PC-9 (cell line): ENCODE measurements at places on chromosomes 7 and 10. TPM values are rescaled to one million over a fixed set of nuclear protein-coding genes. Genes with fewer than 3 reads are reported as not detected.

DNA sequence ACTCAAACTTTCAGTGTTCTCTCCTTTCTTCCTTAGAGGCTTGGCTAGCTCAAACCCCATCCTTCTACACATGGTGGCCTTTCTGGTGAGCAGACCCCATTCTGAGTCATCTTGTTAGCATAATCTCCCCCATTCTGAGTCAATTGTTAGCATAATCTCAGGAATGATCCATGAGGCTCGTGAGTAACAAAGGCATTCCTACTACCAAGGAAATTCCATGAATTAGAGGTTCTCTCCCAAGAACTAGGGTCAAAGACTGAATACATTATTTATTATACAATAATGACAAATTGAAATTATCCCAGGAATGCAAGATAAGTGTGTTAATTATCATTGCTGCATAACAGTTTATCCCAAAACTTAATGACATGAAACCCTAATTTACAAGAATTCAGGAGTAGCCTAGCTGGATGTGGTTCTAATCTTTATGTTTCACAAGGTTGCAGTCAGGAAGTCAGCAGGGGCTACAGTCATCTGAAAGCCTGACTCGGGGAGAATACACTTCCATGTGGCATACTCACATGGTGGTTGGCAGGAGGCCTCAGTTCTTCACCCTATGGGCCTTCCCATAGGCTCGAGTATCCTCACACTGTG is 100.2 kb downstream of the MMRN2 start:
- DNase-seq: no peak

Gene RPEL1
- total RNA-seq: not detected in 2 replicates

DNA sequence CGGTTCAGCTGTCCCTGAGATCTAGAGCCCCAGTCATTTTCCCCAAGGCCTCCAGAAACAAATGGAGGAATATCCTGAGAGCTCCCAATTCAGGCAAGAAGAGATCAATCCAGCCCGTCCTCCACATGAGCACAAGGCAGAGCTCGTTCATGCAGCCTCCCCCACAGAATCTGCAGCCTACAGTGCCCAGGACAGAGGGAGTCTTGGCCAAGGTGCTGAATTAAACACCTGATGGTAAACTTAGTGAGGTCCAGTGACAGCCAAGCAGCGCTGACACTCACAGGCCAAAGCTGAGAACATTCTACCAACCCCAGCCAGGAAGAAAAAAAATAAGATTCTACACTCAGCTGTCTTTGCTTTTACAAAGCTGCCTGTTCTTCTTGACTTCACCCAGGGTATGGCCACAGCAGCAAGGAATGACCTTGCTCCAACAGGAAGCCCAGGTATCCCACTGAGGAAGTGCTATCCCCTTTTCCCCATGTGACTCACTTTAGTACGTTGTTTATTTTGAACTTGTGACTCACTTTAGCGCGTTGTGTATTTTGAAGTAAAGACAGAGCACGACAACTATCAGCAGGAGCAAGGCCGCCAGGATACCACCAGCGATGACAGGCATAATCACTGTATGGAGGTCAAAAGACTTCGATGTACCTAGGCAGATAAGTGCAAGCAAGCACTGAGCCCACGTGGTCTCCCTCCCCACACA is 4.4 kb upstream of the CUZD1 start:
- no peak for DNase-seq

DNA sequence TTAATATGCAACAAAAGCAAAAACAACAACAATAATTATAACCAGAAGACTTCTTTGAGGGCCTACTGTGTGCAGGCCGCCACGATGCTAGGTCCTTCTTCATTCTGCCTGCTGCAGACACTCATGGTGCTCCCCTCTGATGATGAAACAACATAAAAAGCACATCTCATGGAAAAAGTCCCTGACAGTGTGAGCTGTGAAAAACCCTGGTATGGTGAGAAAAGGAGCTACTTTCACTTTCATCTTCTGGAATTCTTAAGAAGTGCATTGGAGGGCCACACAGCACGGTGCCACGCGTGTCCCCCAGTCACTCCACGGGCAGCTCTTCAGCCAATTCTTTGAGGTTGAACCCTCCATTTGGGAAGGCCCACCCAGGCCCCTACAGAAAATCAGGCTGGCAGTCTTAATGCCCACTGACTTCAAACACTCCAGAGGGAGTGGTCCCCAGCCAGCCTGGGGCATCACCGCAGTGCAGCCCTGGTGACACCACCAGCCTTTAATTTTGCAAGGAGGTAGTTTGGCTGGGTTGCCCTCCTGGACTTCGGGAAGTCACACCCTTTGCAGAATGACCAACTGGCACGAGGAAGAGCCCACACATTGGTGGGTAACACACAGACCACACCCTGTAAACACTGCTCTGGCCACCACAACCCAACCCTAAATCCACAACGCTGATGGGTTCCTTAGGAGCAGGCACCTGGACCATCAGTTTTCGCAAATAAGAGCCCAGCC is 7.7 kb downstream of the KCNMA1 start:
- DNase-seq: no peak

Gene C10orf71
- not detected in 2 replicates for total RNA-seq

DNA sequence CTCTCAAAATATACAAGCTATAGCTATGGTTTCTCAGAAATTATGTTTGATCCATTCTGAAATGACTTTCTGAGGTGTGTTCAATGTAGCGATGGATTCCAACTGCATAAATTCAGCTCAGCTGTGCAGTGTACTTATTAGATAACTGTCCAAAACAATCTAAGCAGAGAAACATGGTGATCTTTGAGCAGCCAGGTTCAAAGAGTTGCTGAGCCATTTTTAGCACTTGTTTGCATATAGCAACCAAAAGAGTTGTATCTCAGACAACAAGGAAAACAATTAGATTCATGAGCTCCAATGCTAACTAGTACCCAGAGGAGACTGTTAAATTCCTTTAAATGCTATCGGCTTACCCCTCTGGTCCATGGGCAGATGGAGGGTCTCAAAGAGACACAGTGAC is 15.9 kb upstream of the KCNIP2 start:
- no peak for DNase-seq

Gene SFMBT2
- 0.07 TPM in 1 of 2 replicates, not detected in the other for total RNA-seq

Gene PRR15
- total RNA-seq: 64.9 and 71.6 TPM in 2 replicates

Gene GNAT3
- total RNA-seq: not detected in 2 replicates

DNA sequence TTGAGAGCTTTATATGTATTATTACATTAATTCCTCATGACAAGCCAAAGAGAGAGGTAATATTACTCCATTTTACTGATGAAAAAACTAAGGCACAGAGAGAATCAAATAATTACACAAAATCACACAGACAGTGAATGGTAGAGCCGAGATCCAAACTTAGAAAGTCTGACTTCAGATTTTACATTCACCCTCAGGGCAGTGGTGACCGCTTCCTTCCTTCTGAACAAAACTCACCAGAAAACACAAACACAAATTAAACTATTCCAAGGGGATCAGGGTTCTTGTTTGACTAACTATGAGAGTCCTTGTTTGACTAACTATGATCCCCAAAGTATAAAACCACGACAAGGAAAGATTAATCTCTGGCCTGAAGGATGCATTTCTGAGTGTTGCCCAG is 67.9 kb upstream of the PTN start:
- no peak for DNase-seq

DNA sequence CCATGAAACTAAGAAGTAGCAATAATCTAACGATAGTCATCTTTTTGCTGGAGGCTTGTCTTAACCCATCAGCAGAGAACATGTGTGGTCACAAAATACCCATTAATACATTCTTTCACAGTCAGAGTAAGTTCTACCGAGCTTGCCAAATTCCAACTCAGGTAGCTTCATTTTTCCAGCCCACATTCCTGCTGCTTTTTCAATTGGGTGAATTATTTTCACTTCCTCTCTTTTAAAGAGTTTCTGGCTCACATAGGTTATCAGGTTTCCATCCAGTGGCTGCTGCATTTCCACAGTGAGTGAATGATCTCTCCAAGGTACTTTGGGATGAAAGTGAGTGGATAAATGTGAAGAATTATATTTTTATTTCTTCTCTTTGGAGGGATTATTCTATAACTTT is 233.1 kb downstream of the SEMA3E start:
- no peak for DNase-seq

DNA sequence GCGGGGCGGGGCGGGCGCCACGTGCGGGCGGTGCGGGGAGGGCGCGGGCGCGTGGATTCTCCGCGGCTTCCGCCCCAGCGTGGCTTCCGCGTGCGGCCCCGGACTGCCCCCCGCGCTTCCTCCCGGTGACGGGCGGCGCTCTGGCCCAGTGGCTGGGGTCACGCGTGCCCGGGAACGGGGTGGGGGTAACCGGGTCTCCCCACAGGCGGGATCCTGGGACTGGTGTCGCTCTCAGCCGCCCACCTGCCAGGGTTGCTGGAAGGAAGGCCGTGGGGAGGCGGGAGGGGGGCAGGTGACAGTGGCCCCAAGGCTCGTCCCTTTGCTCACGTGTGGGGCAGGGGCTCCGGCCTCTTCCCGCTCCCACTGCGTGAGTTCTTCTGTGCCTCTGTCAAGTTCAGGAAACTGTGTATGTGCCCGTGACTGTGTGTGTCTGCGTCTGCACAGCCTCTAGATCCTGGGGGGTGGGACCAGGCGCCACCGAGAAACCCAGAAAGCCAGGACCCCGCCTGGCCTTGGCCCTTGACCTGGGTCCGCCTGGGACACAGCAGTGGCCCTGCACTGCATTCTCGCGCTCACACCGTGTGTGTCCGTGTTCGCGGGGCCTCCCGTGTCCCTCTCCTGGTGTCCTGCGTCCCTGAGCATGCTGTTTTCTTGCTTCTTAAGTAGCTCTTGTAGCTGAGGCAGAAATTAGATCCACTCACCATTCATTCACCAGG is 919 bp downstream of the MAFK start:
- no peak for DNase-seq

GRCh38 chr7:21356616-21357015 is 71.3 kb upstream of the SP4 start:
- DNase-seq: no peak

Gene COA1
- 128 and 151 TPM in 2 replicates for total RNA-seq

Gene MINDY4
- total RNA-seq: 11.5 and 14.8 TPM in 2 replicates

DNA sequence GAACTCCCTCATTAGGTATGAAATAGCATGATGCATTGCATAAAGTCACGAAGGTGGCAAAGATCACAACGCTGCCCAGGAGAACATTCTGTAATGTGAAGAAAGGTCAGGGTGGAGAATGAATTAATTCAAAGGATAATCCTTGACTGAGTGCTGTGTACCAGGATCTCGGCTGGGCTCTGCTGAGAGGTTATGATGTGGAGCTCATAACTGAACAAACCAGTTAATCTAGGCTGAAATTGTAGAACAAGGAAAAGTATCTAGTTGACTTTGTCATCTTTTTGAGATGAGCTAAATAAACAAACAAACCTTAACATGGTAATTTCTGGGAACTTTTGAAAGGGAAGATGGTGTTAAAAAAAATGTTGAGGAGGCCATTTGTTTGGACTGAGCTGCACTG is 6.1 kb downstream of the MSMB start:
- peak; percentile 78 for DNase-seq

GRCh38 chr7:50208378-50208982 is 96.0 kb upstream of the IKZF1 start:
- no peak for DNase-seq

DNA sequence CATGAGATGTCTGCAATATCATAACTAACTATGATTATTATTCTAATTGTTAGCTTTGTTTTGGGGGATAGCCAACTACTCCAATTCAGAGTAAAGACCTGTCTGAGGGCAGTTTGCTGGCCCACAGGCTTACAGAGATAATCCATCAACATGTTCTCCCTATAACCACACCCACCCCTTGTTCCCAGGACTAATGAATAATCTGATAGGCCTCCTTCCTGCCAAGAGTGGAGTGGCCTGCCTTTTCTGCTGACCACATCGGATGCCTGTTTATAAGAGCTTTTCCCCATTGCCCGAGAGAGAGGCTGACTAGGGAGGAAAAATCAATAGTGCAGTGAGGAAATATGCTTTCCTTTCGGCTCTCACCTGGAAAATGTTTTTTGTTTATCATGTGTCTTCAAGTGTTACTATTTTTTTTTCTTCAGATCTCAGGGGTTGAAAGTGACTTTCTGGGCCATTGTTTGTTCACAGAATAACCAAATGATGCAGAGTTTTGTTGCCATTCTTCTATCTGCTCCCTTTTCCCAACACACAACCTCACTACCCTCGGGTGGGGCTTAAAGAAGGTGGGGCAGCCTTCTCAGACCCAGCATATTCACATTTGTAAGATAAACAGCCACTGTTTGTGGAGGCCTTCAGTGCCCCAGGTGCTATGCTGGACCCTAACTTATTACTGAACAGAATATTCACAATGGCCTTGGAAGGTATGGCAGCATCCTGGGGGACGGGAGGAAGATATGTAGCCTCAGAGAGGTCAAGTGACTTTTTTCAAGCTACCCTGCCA is 38.4 kb downstream of the PLPP4 start:
- DNase-seq: no peak

DNA sequence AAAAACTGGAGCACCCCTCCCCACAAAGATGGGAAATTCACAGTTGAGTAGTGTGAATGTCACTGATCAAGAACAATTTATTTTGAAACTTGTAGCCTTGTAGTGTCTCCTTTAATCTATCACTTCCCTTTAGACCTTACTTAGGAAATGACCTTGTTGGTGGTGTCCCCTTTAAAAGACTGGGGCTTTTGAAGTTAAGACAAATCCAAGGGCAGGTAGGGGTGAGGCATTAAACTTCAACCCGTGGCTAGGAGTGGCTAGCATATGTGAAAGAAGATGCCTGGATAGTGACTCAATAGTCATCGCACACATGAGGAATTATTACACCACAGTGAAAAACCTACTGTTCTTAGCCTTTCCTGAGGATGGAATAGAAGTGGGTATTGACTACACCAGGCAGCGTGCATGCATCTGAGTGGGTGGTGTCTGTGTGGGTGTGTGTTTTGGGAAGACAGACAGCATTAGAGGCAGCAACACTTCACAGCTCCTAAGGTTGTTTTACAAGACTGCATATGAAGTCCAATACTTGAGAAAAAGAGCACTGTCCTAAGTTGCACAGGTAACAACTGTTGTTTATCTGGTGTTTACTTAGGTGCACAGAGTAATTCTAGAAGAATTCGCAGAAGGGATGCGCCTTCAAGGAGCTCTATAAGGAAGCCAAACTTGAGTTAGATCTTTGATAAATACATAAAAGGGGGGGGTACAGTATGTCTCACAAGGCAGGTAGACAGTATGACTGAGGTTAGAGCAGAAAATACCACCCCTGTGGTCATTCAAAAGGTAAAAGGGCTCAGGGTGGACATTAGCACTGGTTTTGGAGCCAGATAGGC is 32.9 kb downstream of the ABLIM1 start:
- peak; percentile 93 for DNase-seq

DNA sequence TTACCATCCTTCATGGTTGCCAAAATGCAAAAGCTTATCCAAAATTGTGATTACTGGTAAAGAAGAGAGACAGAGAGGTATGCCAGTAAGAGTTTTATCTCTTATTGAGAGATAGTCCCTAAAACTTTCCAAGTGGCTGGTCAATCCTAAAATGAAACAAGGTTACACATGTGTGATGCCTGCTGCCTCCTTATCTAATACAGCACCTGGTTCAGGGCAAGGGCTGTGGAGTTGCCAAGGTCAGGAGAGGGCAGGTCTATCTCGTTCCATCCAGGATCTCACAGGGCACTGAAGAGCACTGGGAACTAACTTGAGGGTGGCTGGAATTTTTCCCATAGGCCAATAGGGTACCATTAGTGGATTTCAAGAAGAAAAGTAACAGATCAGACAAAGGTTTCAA is 18.3 kb downstream of the VOPP1 start:
- DNase-seq: no peak
